Transverse colon (tissue), 4 donors: ENCODE measurements at places on chromosomes 12 and 14.

DNA sequence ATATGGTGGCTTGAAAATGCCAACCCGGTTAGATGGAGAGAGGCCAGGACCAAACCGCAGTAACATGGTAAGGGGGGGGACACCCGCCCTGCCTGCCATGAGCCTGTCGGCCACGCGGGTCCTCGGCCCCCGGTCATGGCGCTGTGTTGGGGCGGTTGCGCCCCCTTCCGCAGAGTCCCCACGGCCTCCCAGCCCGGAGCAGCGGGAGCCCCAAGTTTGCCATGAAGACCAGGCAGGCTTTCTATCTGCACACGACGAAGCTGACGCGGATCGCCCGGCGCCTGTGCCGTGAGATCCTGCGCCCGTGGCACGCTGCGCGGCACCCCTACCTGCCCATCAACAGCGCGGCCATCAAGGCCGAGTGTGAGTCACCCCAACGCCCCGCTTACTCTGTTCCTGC is 10.1 kb upstream of the CRIP2 start:
- no peak for DNase-seq

- no peak for DNase-seq
These were observed 927 bp downstream of the PTHLH start for GRCh38 chr12:27971606-27972005.

DNA sequence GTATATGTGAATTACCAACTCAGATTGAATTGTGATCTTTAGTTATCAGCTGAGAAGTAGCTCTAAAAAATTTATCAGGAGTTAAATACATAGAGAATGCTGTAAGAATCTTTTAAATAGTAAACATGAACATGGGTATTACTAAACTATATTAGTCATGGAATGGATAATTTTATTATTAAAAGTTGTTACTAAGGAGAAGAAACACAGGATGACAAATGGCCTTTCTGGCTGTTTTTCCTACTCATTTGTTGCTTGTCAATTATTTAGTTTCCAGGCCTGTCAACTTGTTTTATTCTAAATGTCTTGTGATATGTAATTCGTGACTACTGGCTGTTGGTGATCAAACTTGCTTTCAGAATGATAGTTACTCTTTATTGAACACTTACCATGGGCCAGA is 58.7 kb downstream of the KTN1 start:
- no peak for DNase-seq

- DNase-seq: no peak
These were observed 39.8 kb downstream of the BAZ2A start for GRCh38 chr12:56590237-56590830.

GRCh38 chr14:69073915-69074314 is 79.0 kb downstream of the DCAF5 start:
- DNase-seq: no peak
